Heart right ventricle (tissue), 16 donors: ENCODE measurements at places on chromosomes 4 and X. TPM values are rescaled to one million over a fixed set of nuclear protein-coding genes. Genes with fewer than 3 reads are reported as not detected.

- no peaks in the 10 kb centered on the region for H3K36me3 ChIP-seq
- no peaks in the 10 kb centered on the region for H3K4me1 ChIP-seq
- no peaks in the 10 kb centered on the region for H3K27me3 ChIP-seq
- H3K4me3 ChIP-seq: no peak overlapping the region
These were observed 222.3 kb downstream of the CPE start for GRCh38 chr4:165600959-165601683.

- H3K27ac ChIP-seq: no peak overlapping the region
- no peak overlapping the region for H3K4me3 ChIP-seq
- H3K27me3 ChIP-seq: no peaks in the 10 kb centered on the region
- H3K4me1 ChIP-seq: no peaks in the 10 kb centered on the region
- DNase-seq: no peak
These were observed 2384.1 kb downstream of the PCDH7 start for GRCh38 chr4:33104273-33104672.

Gene SSX4
- not detected for total RNA-seq

DNA sequence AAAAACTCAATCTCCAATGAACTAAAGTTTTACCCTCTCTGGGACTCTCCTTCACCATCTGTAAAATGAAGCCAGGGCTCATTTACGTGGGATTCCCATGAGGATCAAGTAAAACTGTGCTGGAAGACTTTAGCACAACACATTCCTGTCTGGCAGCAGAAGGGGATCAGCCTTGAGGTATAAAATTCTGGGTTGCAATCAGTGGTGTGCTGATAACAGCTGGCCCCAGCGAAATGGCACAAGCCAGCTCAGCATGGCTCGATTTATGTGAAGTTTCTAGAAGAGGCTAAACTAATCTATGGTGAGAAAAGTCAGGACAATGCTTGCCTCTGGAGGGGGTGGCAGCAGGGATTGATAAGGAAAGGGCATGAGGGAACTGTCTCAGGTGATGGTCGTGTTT lies 28.4 kb downstream of the ZNF630 start:
- no peaks in the 10 kb centered on the region for H3K27me3 ChIP-seq
- no peak overlapping the region for H3K27ac ChIP-seq
- no peaks in the 10 kb centered on the region for H3K4me1 ChIP-seq
- DNase-seq: no peak
- no peaks in the 10 kb centered on the region for H3K36me3 ChIP-seq

Gene COL4A6
- 10.2 TPM for total RNA-seq

DNA sequence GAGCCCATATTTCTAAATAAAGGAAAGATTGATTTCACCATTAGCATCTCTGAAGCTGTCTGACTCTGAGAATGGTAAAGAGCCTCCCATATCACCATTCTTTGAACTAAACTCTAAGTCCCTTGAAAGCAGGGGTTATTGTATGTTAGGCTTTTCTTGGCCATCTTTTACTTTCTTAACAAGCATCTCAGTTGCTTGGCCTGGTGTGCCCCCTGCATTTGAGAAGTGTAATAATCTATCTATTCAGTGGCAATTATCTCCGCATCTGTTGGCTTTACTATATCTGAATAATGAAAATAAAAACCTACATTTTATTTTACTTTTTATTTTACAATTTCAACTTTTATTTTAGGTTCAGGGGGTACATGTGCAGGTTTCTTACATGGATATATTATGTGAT lies 128.3 kb upstream of the ARMCX2 start:
- no peaks in the 10 kb centered on the region for H3K36me3 ChIP-seq
- H3K27me3 ChIP-seq: no peaks in the 10 kb centered on the region

DNA sequence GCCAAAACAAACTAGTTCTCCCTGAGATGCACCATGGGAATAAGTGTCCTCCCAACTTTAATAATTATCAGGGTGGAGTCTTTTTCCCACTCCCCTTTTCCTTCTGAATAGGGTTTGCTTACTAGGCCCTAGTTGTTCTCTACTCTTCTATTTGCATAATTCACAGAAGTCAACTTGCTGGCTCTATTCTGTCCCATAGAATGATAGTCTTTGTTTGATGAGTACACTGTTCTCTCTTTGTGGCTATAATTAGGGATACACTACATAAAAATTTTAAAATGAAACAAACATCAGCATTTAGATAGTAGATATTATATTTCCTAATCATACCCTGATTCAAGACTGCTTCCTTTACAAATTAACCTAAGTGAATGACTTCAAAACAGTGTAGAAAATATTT lies 10.3 kb downstream of the PDHA2 start:
- H3K36me3 ChIP-seq: no peaks in the 10 kb centered on the region
- peaks cover 4% of the 10 kb centered on the region for H3K4me1 ChIP-seq
- no peaks in the 10 kb centered on the region for H3K27me3 ChIP-seq
- no peak overlapping the region for H3K4me3 ChIP-seq

DNA sequence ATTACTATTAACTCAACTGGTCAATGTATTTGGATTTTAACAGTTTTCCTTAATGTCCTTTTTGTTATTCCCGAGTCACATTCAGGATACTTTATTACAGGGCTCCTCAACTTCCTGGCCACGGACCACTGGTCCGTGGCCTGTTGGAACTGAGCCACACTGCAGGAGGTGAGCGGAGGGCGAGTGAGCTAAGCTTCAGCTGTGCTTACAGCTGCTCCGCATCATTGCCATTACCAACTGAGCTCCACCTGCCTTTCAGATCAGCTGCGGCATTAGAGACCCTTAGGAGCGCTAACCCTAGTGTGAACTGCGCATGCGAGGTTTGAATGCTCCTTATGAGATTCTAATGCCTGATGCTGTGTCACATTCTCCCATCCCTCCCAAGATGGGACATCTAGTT lies 591.7 kb downstream of the CCSER1 start:
- H3K4me1 ChIP-seq: no peaks in the 10 kb centered on the region
- no peaks in the 10 kb centered on the region for H3K36me3 ChIP-seq
- no peak for DNase-seq
- H3K27me3 ChIP-seq: no peaks in the 10 kb centered on the region
- no peak overlapping the region for H3K27ac ChIP-seq
